PC-9 (cell line): ENCODE measurements at places on chromosomes 6 and 20.

DNA sequence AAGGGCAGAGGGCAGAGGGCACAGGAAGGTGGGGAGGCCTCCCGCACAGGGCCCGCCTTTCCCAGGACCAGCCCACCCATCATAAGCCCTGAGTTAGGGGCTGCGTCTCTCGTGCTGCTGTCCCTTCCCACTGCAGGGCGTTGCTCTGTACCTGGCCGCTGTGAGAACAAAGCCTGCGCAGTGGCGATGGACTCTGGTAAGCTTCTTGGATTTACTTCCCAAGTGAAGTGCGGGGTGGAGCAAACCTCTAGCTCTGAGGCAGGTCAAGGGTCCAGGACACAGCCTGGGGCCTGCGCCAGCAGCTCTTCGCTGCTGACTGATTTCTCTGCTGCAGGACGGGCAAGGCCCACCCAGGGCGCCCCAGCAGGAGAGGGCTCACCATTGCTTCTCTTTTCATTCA is 23.9 kb downstream of the INSM1 start:
- DNase-seq: no peak

GRCh38 chr6:159931846-159932245 is 37.0 kb upstream of the IGF2R start:
- DNase-seq: no peak

DNA sequence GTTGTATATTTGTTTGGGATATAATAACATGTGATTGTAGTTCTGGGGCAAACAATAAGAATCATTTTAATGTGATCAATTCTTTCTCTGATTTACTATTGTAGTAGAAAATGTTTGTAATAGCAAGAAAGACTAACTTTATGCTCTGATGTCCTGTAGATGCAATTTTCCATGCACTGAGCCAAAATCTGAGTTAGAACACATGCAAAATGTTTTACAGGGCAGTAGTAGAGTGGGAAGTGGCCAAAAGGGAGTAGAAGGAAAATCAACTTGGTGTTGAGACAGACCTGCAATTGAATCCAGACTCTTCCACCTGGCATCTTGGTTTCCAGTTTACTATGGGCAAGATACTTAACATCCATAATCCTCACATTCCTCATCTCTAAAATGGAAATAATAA is 93.5 kb upstream of the BMP5 start:
- no peak for DNase-seq

GRCh38 chr6:131776985-131777384 is 30.8 kb upstream of the ENPP1 start:
- DNase-seq: no peak

GRCh38 chr6:115668211-115668610 is 392.5 kb downstream of the FRK start:
- no peak for DNase-seq

DNA sequence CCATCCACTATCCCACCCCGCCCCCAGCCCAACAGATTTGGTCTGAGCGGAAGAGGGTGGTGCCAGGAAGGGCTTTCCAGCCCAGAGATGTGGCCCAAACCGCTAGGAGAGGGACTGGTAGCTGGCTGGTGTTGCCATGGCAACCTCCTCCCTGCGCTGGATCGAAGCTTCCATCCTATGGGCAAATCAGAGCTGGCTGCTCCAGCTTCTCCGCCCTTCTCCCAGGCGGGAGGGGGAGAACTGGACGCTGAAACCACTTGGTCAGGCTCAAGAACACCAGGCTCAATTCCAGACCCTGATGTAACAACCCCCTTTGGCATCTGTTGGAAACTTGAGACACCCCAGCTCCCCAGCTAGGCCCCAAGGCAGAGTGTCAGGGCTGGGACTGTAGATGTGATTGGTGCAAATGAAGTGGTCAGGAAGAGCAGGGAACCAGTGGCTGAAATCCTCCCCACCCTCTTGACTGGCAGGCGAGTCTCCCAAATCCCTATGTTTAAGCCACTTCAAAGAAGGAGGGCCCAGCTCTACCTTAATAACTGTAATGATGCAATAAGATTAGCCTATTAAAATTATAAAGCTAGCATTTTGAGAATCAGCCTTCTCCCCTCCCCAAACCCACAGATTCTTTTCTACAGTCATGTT is 4.2 kb downstream of the RIMS4 start:
- no peak for DNase-seq

- no peak for DNase-seq
Observed at GRCh38 chr6:3081960-3082359, 13.7 kb downstream of the RIPK1 start.

DNA sequence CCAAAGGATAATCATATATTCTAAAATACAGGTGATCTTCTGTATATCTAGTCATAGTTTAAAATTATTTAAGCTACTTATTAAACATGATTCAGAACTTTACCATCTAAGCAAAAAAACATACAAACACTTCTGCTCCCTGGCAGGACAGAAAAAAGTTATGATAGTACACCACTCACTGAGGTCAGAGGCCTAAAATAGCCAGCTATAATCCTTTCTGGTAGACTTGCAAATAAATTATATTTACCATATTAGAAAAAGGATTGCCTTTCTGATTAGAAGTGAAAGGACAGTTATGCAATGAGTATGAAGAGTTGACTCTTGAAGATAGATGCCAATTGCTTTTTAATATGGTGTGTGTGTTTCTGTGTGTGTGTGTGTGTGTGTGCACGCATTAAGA is 207.4 kb downstream of the BMP2 start:
- no peak for DNase-seq

GRCh38 chr6:44535446-44535845 is 147.9 kb downstream of the CDC5L start:
- no peak for DNase-seq

GRCh38 chr6:112058243-112059032 is 4.5 kb downstream of the CCN6 start:
- DNase-seq: peak; percentile 32
